ENCODE measurements at places on chromosomes 7 and 10.
A peak's percentile ranks its signal among the peaks of the same experiment; 100 is the strongest.

DNA sequence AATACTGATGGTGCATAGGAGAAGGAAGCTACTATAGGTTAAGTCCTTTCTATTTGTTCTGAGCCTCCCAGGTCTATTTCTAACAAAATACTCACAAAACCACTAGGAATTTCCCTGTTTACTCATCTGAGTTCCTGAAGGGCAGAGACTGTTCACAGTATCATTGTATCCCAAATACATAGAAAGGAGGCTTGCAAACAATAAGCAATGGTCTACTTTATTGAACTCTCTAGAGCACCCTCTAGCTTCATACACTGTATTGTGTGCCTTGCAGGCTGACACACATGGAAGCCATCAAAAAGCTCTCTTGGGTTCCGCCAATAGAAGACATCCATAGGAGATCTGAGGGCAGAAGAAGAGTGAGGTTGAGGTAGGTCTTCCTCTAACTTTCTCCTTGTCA lies 826.1 kb downstream of the GRM8 start:
- no peak for DNase-seq

GRCh38 chr10:79383974-79384606 lies 36.8 kb downstream of the PPIF start:
- no peak for DNase-seq

- no peak for DNase-seq
Measured at GRCh38 chr7:133477791-133478190, 224.9 kb downstream of the EXOC4 start.

GRCh38 chr10:119542988-119543813 lies 682 bp upstream of the RGS10 start:
- peak; percentile 44 for DNase-seq

GRCh38 chr7:116499168-116500077 lies at the start of gene CAV2:
CAV2 (plus strand) TSS chr7:116499738; CDS start chr7:116499782, 44 bp downstream.
- peak; percentile 47 for DNase-seq

- DNase-seq, result no peak
Measured at GRCh38 chr10:128158021-128158795, 32.0 kb upstream of the MKI67 start.

- DNase-seq, result no peak
Measured at GRCh38 chr10:130914367-130914766, 397.2 kb downstream of the TCERG1L start.

- DNase-seq, result no peak
Measured at GRCh38 chr7:129784783-129785684, 167.7 kb downstream of the UBE2H start.

GRCh38 chr7:158975526-158976467 lies 119.4 kb downstream of the DYNC2I1 start:
- DNase-seq, result no peak
